ENCODE measurements at places on chromosomes 2 and 18. TPM values are rescaled to one million over a fixed set of nuclear protein-coding genes. Genes with fewer than 3 reads are reported as not detected.

The RNU2-63P gene
- total RNA-seq, result 25.7 TPM

The SLC9A4 gene
- 0.10 TPM for total RNA-seq

The VWC2L gene
- not detected for total RNA-seq

The GREB1L gene
- not detected for total RNA-seq

The OTX1 gene
- total RNA-seq, result not detected

The ATP6V1B1 gene
- total RNA-seq, result not detected

GRCh38 chr2:182915369-182916326 is 49.2 kb upstream of the FRZB start:
- DNase-seq, result no peak

GRCh38 chr2:217631115-217631514 is 371.7 kb downstream of the TNS1 start:
- DNase-seq, result no peak

DNA sequence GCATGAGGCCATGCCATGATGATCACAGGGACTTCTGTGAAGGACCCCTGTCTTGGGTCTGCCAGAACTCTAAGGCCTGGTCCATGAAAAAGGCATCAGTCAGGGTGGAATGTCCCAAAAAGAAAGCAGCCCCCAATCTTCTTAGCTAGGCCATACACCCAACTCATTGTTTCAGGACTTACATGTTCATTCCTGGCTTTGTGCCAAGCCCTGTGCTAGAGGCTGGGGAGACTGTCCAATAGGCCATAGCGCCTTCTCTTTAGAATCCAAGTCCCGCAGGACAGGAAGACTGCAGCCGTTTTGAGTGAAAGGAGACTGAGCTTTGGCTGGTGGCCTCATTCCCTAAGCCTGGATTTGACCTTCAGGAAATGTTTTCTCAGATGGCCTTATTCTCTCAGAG is 247.3 kb downstream of the PRKCE start:
- no peak for DNase-seq

DNA sequence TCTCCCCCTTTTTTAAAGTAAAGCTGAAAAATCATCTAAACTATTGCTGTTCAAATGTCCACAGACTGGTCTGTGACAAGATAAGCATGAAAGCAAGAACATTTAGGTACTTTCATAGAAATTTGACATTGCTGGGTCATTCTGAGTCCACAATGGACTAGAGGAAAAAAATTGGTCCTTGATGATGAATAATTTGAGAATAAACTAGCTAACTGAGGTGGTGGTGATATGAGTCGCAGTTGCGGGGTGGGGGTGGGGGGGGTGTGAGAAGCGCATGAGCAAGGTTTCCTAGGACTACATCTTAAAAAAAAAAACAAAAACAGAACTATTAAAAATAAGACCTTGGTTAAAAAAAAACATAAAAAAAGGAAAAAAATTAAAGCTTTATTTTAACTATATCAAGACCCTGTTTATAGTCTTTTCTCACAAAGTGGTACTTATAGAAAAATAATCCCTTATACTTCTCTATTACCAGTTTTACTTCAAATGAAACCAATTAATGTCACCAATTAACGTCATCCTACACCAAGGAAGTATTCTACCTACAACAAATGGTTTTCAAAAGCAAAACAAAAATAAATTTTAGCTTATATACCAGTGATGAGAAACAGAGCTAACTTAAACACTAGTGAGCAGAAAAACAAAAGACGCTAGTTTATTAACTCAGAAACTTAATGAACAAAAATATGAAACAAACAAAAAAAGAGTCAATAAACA is 88.1 kb downstream of the ASXL2 start:
- DNase-seq, result no peak

DNA sequence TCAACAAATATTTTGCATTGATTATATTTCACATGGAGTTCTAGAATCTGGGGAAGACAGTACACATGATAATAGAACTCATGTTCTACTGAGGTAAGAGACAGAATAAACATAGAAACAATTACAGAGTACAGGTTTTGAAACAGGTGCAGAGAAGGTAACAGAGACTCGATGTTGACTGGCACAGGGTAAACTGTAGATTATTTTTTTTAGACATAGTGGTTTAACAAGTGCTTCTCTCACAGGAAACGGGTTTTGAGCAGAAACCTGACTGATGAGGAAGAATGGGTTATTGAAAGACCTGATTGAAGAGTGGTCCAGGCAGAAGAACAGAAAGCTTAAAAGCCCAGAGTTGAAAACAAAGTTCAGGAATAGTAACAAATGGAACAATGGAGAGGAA is 1002.5 kb upstream of the FAM98A start:
- no peak for DNase-seq

DNA sequence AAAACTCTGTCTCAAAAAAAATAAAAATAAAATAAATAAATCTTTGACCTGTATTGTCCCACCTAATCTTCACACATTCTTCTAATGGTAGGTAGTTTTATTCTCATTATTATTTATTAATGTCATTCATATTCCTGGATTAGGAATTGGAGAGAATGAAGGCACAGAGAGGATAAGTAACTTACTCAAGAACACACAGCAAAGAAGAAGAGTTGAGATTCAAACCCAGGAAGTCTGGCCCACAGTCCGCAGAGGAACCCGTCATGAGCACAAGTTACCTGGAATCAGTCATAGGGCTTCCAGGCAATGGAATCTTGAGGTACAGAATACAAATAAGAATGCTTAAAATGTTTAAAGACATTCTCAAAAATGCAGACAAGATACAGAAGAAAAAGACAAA is 46.3 kb upstream of the SLC66A3 start:
- DNase-seq, result no peak

GRCh38 chr18:58135183-58135641 is 91.2 kb downstream of the NEDD4L start:
- no peak for DNase-seq

GRCh38 chr2:176565641-176566323 is 296.5 kb downstream of the MTX2 start:
- DNase-seq, result no peak

- no peak for DNase-seq
Observed at GRCh38 chr18:23424616-23425015, 28.5 kb upstream of the RIOK3 start.

GRCh38 chr2:85063981-85064599 is 69.1 kb upstream of the TCF7L1 start:
- DNase-seq, result no peak

- DNase-seq, result no peak
Observed at GRCh38 chr2:134782792-134783191, 55.6 kb upstream of the ACMSD start.

DNA sequence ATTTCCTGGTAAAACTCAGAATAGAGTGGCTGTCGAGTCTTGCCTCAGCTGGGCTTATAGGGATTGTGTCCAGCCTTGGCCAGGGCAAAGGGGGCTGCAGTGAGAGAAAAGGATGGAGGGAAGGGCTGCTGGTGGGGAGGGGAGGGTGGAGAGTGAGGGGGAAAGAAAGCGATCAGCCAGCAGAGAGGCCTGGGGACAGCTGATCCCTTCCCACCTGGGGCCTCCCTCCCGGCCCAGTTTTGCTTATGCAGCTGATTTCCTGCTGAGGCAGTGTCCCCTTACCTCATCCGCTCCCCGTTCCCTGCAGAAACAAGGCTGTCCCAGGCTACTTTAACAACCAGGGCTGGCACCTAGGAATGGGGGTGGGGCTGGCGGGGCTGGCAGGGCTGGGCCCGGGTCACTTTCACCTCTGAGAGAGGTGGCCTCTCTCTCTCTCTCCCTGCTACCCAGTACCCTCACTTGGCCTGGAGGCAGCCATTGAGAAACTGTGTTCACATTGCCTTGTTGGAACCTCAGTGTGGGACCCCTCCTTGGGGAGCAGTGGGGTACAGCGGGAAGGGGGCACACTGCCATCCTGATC is 12.2 kb upstream of the GMPPA start:
- no peak for DNase-seq

DNA sequence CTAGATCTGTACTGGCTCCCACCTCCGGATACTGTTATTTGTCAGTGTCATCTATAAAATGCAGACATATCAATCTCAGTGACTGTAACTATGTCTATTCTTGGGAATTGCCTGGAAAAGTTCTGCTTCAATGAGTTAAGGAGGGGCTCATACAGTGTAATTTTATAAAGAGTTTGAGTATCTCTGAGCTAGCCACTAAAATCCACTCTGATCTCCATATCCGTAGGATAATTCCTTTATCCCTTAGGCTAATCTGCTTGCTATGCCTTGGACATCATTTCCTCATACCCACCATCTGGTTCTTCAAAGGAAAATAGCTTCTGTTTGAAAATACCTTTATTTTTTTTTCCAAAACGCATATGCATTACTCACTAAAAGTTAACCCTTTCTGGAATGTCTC is 863.2 kb downstream of the SUCLG1 start:
- DNase-seq, result no peak

GRCh38 chr2:145287736-145288135 is 767.8 kb upstream of the ZEB2 start:
- DNase-seq, result no peak

- no peak for DNase-seq
Observed at GRCh38 chr18:76357174-76357573, 137.9 kb downstream of the ZNF516 start.

- no peak for DNase-seq
Observed at GRCh38 chr2:217736776-217737550, 265.8 kb downstream of the TNS1 start.

DNA sequence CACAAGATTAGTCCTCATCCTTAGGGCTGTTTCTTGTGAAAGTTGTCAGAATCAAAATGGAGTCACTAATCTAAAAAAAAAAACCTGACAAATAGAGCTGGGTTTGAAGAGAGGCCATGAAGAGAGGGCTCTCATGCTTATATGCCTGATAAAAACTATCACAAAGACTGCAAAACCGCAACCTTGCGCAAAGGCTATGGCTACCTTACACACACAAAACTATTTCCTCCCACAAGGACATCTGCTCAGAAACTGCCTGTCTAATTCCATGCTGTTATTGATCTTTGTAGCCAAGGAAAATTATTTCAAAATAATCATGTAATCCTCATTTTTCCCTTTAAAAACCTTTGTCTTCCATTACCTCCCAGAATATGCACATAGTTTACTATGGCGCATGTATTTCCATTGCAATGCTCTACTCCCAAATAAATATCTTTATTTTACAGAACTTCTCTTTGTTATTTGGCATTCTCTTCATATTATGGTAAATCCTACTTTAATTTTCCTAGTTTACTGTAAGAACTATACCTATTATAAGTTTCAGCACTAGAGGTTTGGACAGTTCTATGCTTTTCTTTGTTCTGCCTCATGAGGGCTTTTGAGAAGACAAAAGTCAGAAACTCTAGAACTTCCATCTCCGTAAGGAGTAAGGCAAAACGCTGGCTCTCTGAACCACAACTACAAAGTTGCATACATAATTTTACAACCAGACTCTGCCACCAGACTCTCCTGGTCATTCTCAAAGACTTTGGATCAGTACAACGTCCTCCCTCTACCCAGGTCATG is 9.6 kb upstream of the DPYSL5 start:
- DNase-seq, result no peak

DNA sequence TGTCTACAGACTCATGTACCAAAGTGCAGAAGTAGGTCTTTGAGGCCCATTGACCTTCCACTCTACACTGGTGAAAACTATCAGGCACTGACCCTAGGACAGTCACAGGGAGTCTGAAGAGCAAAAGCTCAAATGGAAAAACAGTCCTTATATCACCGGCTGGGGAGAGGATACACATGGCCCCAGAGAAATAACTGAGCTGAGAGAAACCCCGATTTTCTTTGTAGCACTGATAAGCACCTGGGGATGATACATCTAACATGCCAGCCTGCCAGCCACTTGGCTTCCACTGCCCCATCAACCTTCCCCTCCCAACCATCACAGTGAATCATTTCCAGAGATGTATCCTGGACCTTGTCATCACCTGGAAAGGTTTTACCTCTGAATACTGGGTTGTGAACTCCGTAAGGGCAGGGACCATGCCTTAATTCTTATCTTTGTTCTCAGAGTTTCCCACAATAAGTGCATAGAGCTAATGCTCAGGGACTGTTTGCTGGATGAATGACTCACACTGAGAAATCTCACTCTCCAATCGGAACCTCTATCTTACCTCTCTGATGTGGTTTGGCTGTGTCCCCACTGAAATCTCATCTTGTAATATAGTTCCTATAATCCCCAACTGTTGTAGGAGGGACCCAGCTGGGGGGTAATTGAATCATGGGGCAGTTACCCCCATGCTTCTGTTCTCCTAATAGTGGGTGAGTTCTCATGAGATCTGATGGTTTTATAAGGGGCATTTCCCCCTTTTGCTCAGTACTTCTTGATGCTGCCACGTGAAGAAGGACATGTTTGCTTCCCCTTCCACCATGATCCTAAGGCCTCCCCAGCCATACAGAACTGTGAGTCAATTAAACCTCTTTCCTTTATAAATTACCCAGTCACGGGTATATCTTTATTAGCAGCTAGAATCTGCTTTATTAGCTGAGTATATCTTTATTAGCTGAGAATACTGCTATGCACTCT is 37.1 kb downstream of the EVA1A start:
- DNase-seq, result no peak

DNA sequence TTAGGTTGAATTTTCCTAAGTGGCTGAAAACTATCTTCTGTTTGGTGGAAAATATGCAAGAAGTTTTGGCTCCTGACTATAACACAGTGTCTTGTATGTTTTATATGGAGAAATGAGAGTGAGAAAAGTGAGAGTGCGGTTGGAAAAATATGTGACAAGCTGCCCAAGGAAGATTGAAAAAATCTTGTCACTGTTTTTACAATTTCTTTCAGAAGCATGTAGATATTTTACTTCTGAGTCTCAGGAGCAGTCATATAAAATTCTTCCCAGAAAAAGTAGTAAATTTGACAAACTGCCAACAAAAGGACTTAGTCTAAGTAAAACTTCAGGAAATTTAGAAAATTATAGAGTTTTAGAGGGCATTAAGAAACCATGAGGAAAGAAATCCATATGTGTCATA is 19.4 kb upstream of the RMND5A start:
- no peak for DNase-seq

DNA sequence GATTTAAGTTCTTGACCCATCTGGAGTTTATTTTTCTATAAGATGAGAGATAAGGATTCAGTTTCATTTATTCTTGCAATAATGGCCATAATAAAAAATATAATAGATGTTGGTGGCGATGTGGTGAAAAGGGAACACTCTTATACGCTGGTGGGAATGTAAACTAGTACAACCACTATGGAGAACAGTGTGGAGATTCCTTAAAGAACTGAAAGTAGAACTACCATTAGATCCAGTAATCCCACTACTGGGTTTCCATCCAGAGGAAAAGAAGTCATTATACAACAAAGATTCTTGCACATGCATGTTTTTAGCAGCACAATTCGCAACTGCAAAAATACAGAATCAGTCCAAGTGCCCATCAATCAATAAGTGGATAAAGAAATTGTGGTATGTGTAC is 1040.5 kb upstream of the GYPC start:
- no peak for DNase-seq

- no peak for DNase-seq
Observed at GRCh38 chr18:56374007-56374655, 264.3 kb downstream of the TXNL1 start.

All from activated CD4-positive, alpha-beta memory T cell treated with anti-CD3 and anti-CD28 coated beads for 36 hours (primary cell).